ENCODE measurements at places on chromosomes 7 and 10.

- H3K27ac ChIP-seq = no peak overlapping the region
- H3K27me3 ChIP-seq = no peaks in the 10 kb centered on the region
- H3K4me3 ChIP-seq = no peak overlapping the region
- no peaks in the 10 kb centered on the region for H3K4me1 ChIP-seq
Observed at GRCh38 chr7:28329661-28330363, 82.5 kb upstream of the CREB5 start.

DNA sequence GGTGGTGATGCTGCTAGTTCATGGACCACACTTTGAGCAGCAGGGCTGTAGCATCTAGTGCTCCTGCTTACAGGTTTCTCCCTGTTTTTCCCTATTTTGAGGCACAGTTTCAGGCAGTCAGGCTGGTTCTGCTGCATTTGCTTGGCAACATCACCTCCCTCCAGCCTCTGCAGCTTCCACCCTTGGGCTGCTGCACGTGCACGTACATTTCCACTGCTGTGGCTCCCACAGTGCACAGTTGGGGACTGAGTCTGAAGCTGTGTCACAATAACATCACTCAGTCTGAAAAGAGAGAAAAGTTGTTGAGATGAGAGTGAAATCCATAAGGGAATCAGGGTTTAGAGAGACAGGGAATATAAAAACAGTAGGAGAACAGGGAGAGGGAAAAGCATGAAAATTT is 230.7 kb upstream of the FZD1 start:
- H3K4me1 ChIP-seq = no peaks in the 10 kb centered on the region
- no peaks in the 10 kb centered on the region for H3K36me3 ChIP-seq
- H3K4me3 ChIP-seq = no peak overlapping the region
- DNase-seq = no peak

DNA sequence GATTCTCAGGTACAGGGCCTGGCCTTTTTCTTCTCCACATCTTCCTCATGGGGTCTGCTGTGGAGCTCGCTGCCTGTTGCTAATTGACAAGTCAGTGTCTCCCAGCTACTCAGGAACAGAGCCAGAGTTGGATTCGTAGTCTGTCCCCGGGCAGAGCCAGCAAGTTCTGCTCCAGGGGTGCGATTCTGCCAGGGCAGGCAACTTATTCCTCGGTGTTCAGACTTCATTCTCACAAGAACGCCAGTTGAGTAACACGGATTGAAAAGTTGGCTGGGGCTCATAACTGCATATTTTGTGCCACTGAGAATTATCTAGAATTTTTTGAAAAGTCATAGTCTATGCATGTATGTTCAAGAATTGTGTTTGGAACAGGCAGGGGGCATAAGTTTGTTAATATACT is 336.7 kb upstream of the NPVF start:
- H3K36me3 ChIP-seq = no peaks in the 10 kb centered on the region
- peaks cover 16% of the 10 kb centered on the region for H3K4me1 ChIP-seq
- no peak for DNase-seq

GRCh38 chr7:155917836-155918430 is 105.7 kb upstream of the SHH start:
- H3K4me3 ChIP-seq = no peak overlapping the region
- peaks cover 6% of the 10 kb centered on the region for H3K36me3 ChIP-seq
- no peak for DNase-seq
- H3K27me3 ChIP-seq = peaks cover 11% of the 10 kb centered on the region

DNA sequence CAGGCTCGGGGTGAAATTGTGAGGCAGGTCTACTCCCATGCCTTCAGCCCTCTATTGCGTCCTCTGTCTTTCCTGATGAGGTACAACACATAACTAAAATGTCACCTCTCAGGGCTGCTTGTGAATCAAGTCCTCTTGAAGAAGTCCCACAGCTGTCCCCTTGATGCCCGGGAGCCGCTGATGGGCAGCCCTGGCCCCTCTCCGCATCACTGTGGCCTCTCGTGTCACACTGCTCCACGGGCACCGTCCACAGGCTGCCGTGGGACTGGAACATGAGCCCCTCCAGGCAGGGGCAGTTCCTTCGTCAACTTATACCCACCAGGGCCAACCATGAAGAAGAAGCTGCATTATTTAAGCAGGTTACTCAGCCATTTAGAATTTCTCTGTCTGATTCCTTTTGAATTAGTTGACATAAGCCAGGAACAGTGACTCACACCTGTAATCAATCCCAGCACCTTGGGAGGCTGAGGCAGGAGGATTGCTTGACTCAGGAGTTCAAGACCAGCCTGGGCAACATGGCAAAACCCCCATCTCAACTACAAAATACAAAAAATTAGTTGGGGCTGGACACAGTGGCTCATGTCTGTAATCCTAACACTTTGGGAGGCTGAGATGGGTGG is 58.5 kb upstream of the UBE3C start:
- H3K27ac ChIP-seq = no peak overlapping the region
- peaks cover 6% of the 10 kb centered on the region for H3K4me1 ChIP-seq
- H3K36me3 ChIP-seq = peaks cover 7% of the 10 kb centered on the region
- H3K4me3 ChIP-seq = no peak overlapping the region
- H3K27me3 ChIP-seq = peaks cover 7% of the 10 kb centered on the region

GRCh38 chr7:17347401-17347800 is 48.9 kb downstream of the AHR start:
- peaks cover 5% of the 10 kb centered on the region for H3K27me3 ChIP-seq
- peaks cover 44% of the 10 kb centered on the region for H3K36me3 ChIP-seq
- H3K4me1 ChIP-seq = no peaks in the 10 kb centered on the region
- DNase-seq = no peak
- H3K27ac ChIP-seq = peak overlapping the region; percentile 1

- no peak overlapping the region for H3K4me3 ChIP-seq
- DNase-seq = no peak
- H3K4me1 ChIP-seq = peaks cover 12% of the 10 kb centered on the region
Observed at GRCh38 chr7:150722431-150722931, 6.1 kb downstream of the GIMAP1 start.

- H3K36me3 ChIP-seq = peaks cover 8% of the 10 kb centered on the region
- H3K27ac ChIP-seq = no peak overlapping the region
- H3K4me3 ChIP-seq = no peak overlapping the region
- peaks cover 1% of the 10 kb centered on the region for H3K27me3 ChIP-seq
Observed at GRCh38 chr10:26781797-26782196, 79.0 kb downstream of the ABI1 start.

- no peaks in the 10 kb centered on the region for H3K4me1 ChIP-seq
- H3K27ac ChIP-seq = no peak overlapping the region
- no peak for DNase-seq
- peaks cover 2% of the 10 kb centered on the region for H3K27me3 ChIP-seq
- no peaks in the 10 kb centered on the region for H3K36me3 ChIP-seq
Observed at GRCh38 chr10:2754943-2755342, 312.4 kb upstream of the PFKP start.

GRCh38 chr10:108894402-108895301 is 1028.7 kb downstream of the XPNPEP1 start:
- no peak overlapping the region for H3K4me3 ChIP-seq
- no peak for DNase-seq
- H3K27me3 ChIP-seq = peaks cover 2% of the 10 kb centered on the region
- no peaks in the 10 kb centered on the region for H3K4me1 ChIP-seq
- H3K27ac ChIP-seq = no peak overlapping the region

DNA sequence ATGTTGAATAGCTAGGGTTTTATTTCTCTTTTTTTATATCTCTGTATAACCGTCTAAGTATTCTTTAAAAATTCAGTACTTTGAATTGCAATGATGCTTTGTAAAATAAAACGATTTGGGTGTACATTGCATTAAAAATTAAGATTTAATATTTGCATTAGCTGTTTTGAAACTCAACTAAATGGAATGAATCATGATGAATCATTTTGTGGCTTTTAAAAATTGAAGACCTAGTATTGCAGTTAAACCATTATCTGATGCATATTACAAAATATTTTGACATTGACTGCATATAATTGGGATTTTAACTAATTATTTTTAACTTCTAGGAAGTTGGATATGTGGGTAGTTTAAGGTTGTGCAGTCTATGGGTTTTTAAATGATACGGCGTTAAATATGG is 314.0 kb downstream of the CDK14 start:
- peaks cover 3% of the 10 kb centered on the region for H3K27me3 ChIP-seq
- DNase-seq = no peak
- H3K4me1 ChIP-seq = peaks cover under 1% of the 10 kb centered on the region
- no peaks in the 10 kb centered on the region for H3K36me3 ChIP-seq
- H3K27ac ChIP-seq = no peak overlapping the region

DNA sequence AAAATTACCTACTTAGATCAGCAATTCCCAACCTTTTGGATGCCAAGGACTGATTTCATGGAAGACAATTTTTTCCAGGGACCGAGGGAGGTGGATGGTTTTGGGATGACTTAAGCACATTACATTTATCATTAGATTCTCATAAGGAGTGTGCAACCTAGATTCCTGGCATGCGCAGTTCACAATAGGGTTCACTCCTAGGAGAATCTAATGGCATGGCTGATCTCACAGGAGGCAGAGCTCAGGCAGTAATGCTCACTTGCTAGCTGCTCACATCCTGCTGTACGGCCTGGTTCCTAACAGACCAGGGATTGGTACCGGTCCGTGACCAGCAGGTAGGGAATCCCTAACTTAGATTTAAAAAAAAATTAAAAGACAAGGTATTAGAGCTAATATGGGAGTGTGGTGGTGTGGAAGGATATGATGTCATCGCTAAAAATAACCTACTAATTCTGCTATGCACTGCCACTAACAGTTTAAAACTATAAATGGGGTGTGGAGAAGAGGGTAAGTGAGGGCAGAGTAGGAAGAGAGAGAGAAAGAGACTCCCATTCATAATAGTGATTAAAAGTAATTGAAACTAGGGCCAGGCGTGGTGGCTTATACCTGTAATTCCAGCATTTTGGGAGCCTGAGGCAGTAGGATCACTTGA is 282.7 kb downstream of the BAMBI start:
- no peak overlapping the region for H3K27ac ChIP-seq
- H3K4me3 ChIP-seq = no peak overlapping the region
- no peaks in the 10 kb centered on the region for H3K4me1 ChIP-seq
- no peak for DNase-seq

DNA sequence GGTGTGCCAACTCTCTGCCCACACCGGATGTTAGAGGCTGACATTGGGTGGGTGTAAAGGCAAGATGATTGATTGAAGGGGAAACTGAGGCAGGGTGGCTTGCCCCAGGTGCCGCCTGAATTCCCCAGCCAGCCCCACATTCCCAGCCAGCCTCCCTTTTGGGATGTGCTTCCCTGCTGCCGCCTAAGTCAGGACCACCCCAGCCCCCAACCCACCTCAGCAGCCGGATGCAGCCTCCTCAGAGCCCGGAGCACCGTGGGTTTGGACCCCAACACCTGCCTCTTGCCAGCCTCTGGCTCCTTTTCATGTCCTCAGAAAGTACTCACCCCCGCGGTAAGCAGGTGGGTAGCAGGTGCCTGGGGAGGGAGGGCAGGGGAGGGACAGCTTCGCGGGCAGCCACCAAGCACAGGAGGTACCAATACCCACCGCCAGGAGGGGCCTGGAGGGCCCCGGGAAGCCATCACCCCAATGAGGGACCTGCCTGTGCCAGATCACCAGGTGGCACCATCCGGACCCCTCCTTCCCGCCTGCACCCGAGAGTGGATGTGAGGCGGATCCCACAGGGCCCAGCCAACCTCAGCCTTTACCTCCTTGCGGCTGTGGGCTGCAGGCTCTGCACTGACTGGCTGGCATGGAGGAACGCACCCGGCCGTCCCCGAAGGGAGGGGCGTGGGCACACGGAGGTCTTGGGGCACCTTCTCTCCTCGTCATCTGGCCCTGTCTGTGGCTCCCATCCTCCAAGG is 60.5 kb downstream of the PWWP2B start:
- H3K27me3 ChIP-seq = peaks cover 14% of the 10 kb centered on the region
- no peak for DNase-seq
- no peak overlapping the region for H3K4me3 ChIP-seq
- H3K27ac ChIP-seq = no peak overlapping the region
- no peaks in the 10 kb centered on the region for H3K36me3 ChIP-seq
- no peaks in the 10 kb centered on the region for H3K4me1 ChIP-seq

DNA sequence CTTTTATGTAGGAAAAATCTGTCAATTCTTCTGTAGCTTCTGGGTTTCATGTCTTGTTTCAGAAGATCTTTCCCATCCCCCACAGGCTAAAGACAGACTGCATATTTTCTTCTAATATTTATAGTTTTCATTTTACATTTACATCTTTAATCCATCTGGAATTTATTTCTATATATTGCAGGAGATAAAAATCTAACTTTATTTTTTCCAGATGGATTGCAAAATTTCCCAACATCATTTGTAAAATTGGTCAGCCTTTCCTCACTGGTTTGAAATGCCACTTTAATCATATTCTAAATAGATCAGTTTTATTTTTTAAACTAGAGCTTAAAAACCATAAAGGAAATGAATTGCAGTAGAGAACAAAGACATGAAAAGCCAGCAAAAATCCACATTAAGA is 46.9 kb downstream of the TMEM26 start:
- H3K27ac ChIP-seq = no peak overlapping the region
- H3K4me1 ChIP-seq = peaks cover 2% of the 10 kb centered on the region
- DNase-seq = no peak
- peaks cover 3% of the 10 kb centered on the region for H3K27me3 ChIP-seq
- H3K36me3 ChIP-seq = no peaks in the 10 kb centered on the region

DNA sequence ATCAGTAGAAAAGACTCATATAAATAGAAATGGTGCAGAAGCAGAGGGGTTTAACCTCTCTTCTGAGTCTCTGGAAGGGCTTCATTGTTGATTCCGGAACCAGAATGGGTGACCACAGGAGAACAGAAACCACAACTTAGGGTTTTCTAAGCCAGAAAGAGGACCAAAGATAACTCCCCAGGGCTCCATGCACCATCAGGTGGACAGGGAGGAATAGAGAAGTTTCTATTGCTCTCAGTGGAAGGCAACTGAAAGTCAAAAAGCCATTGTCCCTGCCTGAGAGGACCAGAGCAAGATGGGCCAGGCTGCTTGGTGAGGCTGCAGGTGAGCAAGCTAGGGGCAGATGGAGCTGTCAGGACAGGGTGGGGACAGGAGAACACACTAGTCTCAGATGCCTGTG is 14.6 kb upstream of the NPS start:
- DNase-seq = no peak
- H3K27me3 ChIP-seq = peaks cover 3% of the 10 kb centered on the region
- H3K4me3 ChIP-seq = no peak overlapping the region
- no peak overlapping the region for H3K27ac ChIP-seq
- H3K36me3 ChIP-seq = no peaks in the 10 kb centered on the region
- H3K4me1 ChIP-seq = peaks cover 5% of the 10 kb centered on the region
